Activated naive CD8-positive, alpha-beta T cell treated with anti-CD3 and anti-CD28 coated beads, Interleukin-2, amount 50 U/mL, for 24 hours (primary cell): ENCODE measurements at places on chromosomes 2 and 18.
A peak's percentile ranks its signal among the peaks of the same experiment; 100 is the strongest.

DNA sequence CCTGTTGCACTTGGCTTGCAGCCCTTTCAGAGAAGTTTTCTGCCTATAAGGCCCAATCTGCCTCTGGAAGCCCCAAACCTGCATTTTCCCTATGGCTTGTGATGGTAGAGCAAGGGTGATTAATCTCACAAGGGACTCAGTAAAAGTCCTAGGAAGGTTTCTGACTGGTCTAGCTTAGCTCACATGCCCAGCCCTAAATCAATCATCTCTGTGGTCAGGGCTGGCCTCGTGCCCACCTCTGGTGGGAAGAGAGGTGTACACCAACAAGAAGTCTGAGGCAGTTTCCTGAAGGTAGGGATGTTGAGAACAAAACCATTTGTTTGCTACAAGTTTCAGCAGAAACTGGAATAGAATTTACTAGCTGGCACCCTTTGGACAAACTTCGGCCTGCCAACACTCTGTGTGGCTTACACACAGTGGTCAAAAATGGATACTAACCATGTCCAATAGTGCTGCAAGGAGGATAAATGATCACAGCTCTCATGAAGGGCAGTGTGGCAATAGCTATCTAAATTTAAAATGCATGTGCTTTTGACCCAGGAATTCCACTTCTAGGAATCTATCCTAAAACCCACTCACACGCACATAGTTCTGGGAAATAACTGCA lies 96.4 kb downstream of the EN1 start:
- no peak for DNase-seq

GRCh38 chr2:56292951-56293350 lies 109.2 kb downstream of the CCDC85A start:
- DNase-seq: no peak

- peak; percentile 7 for DNase-seq
Measured at GRCh38 chr2:7057865-7058400, 140.7 kb downstream of the RNF144A start.

GRCh38 chr18:59569390-59569791 lies 127.8 kb downstream of the CCBE1 start:
- DNase-seq: no peak

GRCh38 chr2:241190291-241190981 lies 2.0 kb downstream of the ANO7 start:
- no peak for DNase-seq

- DNase-seq: no peak
Measured at GRCh38 chr2:128379021-128380015, 60.6 kb upstream of the HS6ST1 start.

DNA sequence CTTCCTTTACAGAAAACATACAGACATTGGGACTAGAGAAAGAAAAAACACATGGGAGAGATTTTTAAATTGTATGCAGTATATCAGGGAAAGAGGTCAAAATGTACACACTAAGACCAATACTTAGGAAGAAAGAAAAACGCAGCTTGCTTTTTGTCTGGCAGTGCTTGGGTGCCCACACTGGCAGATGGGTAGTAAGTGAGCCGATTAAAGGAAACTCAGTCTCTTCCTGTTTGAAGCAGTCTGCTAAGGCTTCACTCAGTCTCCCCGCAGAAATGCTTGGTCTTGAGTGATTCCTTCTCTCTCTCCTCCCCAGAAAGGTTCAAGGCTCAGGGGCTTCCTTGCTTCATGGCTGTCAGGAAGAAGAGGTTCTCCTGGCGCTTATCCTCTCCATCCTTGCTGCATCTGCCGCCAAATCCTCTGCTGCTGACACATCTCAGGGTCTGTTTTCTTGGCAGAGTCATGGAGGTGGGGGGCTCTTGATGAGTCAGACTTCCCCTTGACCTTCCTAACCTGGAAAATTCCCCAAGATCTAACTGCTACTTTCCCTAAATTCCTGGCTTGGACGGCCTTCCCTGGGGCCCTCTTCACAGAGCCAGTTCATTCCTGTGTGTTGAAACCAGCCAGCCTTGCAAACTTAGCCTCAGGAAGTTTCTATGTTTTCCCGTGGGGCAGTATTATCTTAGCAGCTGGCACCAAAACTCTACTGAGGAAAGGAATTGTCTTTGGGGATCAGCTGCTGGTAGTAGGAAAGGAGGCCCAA lies 10.5 kb upstream of the TMSB10 start:
- DNase-seq: no peak

GRCh38 chr2:169349535-169349934 lies 12.8 kb downstream of the LRP2 start:
- DNase-seq: no peak

GRCh38 chr2:2890901-2891300 lies 486.7 kb downstream of the EIPR1 start:
- no peak for DNase-seq

DNA sequence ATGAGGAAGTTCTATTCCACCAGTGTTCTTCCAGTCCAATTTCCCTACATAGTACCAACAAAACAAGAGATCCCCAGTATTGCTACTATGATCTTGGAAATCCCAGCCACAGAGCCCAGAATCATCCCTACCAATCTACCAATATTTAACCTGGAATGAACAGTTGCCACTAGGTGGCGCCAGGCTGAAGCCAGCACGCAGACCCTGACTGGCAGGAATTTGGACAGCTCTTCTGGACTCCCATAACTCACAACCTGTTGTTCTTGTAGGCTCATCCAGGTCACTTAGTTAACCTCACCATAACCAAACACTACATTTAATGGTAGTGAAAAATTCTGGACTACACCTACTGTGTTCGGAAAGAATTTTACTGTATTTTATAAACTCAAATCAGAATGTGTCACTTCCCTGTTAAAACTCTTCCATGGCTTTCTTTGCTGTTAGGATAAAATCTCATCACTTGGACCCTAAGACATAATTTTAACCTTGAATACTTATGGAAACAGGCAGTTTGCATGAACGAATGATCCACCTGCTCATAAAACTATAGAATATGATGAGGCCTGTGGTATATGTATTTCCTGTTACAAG lies 59.8 kb upstream of the SLC38A11 start:
- DNase-seq: peak; percentile 68

DNA sequence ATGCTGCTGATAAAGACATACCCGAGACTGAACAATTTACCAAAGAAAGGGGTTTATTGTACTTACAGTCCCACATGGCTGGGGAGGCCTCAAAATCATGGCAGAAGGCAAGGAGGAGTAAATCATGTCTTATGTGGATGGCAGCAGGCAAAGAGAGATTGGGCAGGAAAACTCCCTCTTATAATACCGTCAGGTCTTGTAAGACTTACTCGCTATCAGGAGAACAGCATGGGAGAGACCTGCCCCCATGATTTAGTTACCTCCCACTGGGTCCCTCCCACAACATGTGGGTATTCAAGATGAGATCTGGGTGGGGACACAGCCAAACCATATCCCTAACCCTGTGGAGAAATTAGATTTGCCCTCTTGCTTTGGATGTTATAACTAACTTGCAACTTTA lies 1068.0 kb upstream of the ZEB2 start:
- DNase-seq: no peak

- DNase-seq: no peak
Measured at GRCh38 chr18:44819944-44820510, 139.3 kb downstream of the SETBP1 start.

- no peak for DNase-seq
Measured at GRCh38 chr18:9001209-9001608, 101.3 kb upstream of the NDUFV2 start.

- no peak for DNase-seq
Measured at GRCh38 chr2:237413777-237414661, at the start of gene COL6A3. Gene COL6A3, minus strand, starts transcription at chr2:237414164. Its CDS starts 17,347 bp downstream, at chr2:237396817.

DNA sequence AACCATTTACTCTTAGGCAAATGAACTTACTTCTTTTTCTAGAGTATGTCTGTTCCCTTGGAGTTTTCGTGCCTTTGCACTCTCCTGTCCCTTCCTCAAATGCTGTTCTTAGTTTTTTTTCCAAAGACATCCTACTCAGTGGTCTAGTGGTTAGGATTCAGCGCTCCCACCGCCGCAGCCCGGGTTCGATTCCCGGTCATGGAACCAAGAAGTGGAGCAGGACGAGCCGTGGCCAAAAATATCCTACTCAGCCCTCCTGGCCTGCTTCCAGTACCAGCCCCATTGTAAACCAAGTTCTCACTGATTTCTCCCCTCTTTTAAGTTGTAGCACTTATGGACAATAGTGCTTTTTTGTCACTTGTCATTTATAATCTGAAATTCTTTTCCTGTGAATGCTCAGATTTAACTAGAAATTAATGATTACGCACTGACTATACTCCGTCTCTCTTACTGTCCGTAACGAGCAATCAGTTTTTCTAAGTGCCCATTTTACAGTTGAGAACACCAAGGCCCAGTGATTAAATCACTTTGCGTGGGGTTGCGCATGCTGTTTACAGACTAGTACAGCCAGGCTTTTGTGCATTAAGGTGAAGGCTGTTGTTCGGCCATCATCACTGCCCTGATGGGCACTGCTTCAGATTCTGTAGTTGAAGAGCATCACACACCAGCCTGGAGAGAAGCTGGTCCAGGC lies 17.9 kb downstream of the GREB1 start:
- DNase-seq: no peak

- DNase-seq: no peak
Measured at GRCh38 chr2:109458512-109458911, 155.3 kb downstream of the SEPTIN10 start.

GRCh38 chr2:201231781-201232466 lies 28.4 kb upstream of the CASP8 start:
- DNase-seq: peak; percentile 93

GRCh38 chr2:63631501-63631900 lies 42.7 kb downstream of the MDH1 start:
- no peak for DNase-seq

GRCh38 chr2:157508676-157509075 lies 64.8 kb upstream of the CYTIP start:
- no peak for DNase-seq

- DNase-seq: no peak
Measured at GRCh38 chr2:157501026-157501425, 57.1 kb upstream of the CYTIP start.

DNA sequence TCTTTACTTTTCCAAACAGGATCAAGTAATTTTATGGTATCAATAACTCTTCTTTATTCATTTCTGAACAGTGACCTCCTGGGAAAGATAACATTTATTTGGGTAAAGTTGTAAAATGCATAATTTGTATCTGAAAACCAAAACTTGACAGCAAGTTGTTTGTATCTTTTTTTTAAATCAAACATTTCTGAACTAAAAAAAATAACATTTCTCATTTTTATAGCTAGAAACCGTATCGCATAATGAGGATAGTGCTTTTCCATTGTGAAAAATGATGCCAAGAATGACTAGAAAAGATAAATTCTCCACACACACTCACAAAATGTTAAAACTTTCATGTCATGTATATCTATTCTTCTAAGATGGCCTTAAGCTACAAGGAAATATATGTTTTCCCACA lies 578.2 kb downstream of the RIT2 start:
- DNase-seq: no peak

DNA sequence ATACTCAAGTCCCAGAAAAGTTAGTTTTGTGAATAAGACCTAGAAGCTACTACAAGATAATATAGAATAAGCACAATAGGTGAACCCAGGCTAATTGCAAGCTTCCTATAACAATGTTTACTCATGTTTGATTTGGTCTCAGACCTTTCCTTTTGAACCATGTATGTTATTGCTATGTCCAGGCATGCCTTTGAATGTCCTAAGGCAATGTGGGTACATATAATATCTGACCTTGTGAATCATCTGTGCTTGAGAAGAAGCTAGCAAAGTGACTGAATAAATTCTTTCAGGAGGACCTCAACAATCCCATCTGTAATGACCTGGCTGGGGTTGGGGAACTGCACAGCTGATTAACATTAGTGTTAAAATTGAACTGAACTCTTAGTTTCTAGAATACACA lies 1285.9 kb upstream of the CELF4 start:
- DNase-seq: no peak

GRCh38 chr2:43542285-43542933 lies 53.4 kb downstream of the THADA start:
- DNase-seq: no peak

DNA sequence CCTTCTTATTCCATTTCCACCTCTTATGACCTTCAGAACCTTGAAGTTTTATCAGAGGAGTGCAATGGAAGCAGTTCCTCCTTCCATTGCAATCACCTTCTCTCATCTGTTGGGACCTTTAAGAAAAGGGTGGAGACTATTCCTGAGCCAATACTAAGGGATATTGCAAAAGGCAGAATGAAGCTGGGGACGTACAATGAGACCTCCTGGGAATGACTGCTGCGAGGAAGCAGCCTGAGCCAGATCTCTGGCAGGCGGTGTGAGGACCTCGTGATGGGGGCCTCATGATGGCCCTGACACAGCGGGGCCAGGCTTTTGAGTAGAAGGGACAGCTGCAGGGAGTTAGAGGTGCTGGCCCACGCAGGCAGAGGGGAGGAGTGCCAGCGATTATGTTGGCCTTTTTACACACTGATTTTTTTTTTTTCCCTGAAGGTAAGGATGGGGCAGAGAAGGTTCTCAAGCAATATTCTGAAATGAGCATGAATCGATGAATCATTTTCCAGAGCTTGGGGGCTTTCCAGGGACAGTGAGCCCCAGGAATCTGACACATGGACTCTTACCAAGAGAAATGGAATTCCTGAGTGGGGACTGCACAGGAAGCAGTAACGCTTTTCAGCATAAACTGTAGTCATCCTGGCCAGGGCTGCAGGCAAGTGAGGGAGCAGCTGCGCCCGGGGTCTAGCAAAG lies 40.0 kb upstream of the LAPTM4A start:
- no peak for DNase-seq

GRCh38 chr2:236341721-236342120 lies 77.5 kb upstream of the ASB18 start:
- DNase-seq: no peak

- no peak for DNase-seq
Measured at GRCh38 chr2:121476684-121477083, 54.0 kb upstream of the RNU4ATAC start.

DNA sequence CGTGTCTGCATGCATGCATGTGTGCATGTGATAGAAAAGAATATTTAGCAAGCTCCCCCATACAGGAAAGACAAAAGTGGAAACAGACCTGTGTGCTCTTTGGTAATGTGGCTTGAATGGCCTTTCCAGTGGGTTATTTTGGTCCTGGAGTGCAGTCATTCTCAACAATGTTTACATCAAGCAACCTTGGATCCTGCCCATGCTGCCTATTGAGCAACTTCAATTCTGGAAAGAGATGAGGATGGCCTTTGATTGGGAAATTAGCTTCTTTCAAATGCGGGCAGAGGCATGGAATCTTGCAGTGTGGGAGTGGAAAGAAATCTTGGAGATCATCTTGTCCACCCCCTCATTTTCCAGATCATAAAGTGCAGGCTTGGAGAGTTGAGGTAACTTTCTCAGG lies 87.2 kb upstream of the SMAD2 start:
- no peak for DNase-seq

GRCh38 chr2:33146102-33146501 lies 199.3 kb downstream of the LTBP1 start:
- DNase-seq: no peak

GRCh38 chr2:205474741-205475415 lies 207.4 kb upstream of the NRP2 start:
- no peak for DNase-seq
